Skin of body (tissue), 3 donors: ENCODE measurements at places on chromosomes 1 and 21. TPM values are rescaled to one million over a fixed set of nuclear protein-coding genes. Genes with fewer than 3 reads are reported as not detected.

Gene SPRR5
- total RNA-seq: 1.8 TPM

Gene TMEM81
- total RNA-seq: 0.79 TPM

Gene C1orf53
- 0.89 TPM for total RNA-seq

Gene PGLYRP4
- 4.3 TPM for total RNA-seq

Gene DTL
- total RNA-seq: 11.4 TPM
